ENCODE measurements at places on chromosomes 12 and 14.

DNA sequence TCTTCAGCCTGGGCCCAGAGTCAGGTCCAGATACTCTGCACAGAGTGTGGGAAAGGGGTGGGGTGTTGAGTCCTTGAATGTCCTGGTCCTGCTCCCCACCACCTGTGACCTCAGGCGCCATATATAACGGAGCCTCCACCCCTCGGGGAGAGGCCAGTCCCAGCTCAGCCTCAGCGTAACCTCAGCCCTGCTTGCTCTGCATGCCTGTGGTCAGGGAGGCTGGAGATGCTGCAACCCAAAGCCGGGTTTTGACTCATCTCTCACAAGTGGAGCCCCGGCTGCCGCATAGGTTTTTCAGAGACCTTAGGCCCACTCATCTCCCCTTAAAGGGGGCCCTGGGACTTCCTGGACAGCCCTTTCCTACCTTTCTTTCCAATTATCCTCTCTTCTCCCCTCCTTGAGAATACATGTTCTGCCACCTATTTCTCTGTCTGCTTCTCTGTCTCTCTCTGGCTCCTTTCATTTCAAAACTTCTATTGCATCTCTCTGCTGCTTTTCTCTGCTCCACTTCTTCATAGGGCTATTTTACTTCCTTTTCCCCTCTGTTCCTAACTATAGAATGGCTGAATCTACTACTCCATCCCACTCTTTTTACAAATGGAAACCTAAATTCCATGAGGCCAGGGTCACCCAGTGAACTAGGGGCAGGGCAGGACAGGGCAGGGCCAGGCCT lies 1.2 kb downstream of the ITGB7 start:
- DNase-seq, result peak; percentile 44

DNA sequence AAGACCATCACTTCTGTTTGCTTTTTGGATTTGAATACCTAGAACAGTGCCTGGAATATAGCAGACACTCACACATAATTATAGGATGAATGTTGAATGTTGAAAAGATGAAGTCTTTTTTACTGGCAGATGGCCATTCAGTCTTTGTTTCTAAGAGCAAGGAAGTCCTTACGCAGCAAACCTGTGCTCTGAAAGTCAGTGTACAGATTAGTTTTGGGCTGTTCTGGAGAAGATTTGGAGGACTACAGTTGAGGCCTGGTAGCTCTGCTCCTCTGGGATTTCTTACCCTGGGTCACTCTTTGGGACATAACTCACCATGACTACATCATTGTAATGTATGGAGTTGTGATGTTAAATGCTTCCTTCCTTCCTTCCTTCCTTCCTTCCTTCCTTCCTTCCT lies 3.3 kb downstream of the OR4E2 start:
- DNase-seq, result no peak

DNA sequence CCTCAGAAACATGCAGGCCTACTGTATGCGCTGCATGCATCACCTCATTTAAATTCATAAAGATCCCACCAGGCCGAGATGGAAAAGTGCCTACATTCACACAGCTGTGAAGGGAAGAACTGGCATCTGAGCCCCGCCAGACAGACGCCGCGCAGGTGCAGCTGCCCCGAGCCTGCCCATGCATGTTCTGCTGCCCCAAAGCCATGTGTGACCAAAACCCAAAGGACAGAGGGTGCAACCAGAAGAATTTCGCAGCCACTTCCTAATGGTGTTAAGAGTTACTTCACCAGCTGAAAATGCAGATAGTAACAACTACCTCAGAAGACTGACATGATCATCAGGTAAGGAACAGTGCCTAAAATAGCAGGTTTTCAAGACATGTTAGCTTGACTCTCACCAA lies 13.5 kb upstream of the KRT8 start:
- DNase-seq, result no peak

GRCh38 chr14:51727526-51727925 lies 75.8 kb downstream of the FRMD6 start:
- no peak for DNase-seq

GRCh38 chr14:80636071-80636470 lies 305.5 kb downstream of the CEP128 start:
- no peak for DNase-seq

- no peak for DNase-seq
Observed at GRCh38 chr14:87935886-87936285, 57.1 kb downstream of the GALC start.

- DNase-seq, result no peak
Observed at GRCh38 chr14:31261859-31262731, 54.5 kb upstream of the HECTD1 start.

DNA sequence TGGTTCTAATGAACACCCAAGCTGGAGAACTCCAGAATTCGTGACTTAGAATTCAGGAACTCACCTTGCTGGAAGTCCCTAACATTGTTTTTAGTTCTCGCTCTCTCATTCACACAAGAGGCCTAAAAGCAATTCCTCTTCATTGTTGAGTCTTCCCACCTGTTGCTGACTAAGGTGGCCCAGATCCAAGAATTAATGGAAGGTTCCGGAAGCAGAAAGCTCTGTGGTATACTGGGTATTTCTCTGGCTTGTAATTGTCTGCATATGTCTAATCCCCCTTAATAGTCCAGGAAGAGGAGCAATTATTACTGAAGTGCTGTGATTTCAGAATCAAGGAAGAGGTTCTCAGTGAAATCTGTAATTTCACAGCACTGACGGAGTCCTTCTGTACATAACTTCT lies 31.4 kb downstream of the TMEM233 start:
- DNase-seq, result no peak

All from stimulated activated CD8-positive, alpha-beta memory T cell treated with anti-CD3 and anti-CD28 coated beads, Interleukin-2, amount 100 ng/mL, for 1 hour (primary cell).